ENCODE measurements at places on chromosomes 16 and 17.

GRCh38 chr17:72121164-72122009 lies 567 bp downstream of the SOX9 start:
- DNase-seq, result no peak

DNA sequence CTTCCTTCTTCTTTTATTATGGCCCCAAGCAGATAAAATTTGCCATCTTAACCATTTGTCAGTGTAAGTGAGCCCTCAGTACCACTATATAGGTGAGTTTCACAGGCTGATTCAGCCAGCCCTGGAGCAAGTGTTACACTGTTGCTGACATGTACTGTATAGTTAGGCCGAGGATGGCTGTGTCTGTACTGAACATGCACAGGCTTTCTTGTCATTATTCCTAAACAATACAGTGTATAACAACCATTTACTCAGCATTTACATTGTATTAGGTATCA lies 53.7 kb downstream of the AMFR start:
- DNase-seq, result no peak

DNA sequence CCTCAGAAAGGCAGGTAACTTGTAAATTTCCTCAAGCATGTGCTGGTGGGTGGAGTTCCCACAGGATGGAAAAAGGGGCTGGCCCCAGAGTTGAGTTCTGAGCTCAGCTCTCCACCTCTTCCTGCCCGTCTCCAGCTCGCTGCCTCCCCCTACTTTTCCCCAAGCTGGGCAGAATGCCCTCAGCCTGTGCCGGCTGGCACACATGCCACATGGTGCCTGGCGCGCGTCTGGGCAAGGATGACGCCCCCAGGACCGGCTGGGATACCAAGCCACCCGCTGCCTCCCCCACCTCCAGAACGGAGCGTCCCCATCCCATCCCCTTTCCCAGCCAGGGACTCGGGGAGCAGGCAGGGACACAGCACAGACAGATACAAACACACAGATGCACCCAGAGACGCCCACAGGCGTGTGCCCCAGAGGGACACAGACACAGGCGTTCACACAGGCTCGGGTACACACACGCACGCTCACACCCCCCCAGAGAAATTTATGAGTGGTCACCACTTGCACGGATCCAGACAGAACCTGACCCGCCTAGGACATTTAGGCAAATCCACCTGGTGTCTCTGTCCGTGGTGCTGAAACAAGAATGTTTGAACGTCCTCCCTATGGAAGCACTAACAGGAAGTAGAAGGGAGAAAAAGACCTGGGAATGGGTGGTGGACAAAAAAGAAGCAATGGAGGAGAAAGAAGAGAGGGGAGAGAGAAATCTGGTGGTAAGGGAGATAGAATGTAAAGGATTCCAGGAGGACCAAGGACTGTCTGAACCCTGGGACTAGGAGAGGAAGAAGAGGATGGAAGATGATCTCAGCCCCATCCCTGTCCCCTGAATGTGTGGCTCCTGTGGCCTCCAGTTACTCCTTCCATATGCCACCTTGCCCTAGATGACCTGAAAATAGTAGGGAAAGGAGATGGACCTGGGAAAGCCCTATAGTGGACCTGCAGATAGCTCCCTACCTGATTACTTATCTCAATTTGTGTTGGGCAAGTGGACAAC lies 15.5 kb downstream of the NEUROD2 start:
- DNase-seq, result peak; percentile 48

DNA sequence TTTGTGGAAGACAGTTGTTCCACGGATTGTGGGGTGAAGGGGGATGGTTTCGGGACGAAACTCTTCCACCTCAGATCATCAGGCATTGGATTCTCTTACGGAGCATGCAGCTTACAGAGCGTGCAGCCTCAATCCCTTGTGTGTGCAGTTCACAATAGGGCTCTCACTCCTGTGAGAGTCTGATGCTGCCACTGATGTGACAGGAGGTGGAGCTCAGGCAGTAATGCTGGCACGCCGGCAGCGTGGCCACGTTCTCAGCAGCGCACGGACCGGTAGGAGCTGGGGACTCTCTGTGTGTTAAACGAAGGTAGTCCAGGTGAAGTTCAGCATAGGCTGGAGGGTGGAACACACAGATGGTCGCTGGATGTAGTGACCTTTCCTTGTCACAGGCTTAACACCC lies 37.8 kb downstream of the SEC14L1 start:
- no peak for DNase-seq

GRCh38 chr17:75895370-75896155 lies 1.2 kb downstream of the TRIM65 start:
- peak; percentile 35 for DNase-seq

GRCh38 chr16:17350207-17350606 lies 120.6 kb downstream of the XYLT1 start:
- no peak for DNase-seq

- no peak for DNase-seq
Measured at GRCh38 chr17:41512546-41513167, 6.0 kb downstream of the KRT15 start.

DNA sequence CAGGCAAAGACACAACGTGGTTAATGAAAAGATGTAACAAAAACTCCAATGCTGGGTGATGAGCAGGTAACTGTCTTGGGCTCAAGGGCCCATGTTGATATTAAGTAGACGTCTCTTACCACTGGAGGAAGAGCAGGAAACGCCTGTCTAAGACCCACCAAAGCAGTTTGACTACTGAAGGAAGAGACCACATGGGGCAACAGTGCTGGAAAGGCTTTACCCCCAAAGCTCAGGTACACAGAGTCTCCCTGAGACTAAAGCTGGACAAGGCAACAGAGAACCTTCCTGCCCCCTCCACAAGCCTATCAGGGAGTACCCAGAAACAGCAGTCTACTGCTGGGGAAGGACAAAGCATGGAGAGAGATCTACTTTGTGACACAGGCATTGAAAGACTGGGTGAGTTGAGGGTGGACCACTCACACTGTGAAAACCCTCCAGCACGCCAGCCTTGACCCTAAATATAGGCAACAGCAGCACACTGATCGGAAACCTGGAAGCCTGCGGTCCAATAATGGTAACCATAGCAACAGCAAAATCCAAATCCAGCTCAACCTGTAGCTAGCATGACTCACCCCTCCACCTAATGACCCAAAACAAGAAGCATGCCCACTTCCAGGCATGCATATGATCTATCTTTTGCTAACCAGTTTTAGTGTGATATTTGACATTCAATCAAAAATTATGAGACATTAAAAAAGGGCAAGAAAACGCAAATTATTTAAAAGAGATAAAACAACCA lies 270.5 kb upstream of the SDK2 start:
- DNase-seq, result no peak

DNA sequence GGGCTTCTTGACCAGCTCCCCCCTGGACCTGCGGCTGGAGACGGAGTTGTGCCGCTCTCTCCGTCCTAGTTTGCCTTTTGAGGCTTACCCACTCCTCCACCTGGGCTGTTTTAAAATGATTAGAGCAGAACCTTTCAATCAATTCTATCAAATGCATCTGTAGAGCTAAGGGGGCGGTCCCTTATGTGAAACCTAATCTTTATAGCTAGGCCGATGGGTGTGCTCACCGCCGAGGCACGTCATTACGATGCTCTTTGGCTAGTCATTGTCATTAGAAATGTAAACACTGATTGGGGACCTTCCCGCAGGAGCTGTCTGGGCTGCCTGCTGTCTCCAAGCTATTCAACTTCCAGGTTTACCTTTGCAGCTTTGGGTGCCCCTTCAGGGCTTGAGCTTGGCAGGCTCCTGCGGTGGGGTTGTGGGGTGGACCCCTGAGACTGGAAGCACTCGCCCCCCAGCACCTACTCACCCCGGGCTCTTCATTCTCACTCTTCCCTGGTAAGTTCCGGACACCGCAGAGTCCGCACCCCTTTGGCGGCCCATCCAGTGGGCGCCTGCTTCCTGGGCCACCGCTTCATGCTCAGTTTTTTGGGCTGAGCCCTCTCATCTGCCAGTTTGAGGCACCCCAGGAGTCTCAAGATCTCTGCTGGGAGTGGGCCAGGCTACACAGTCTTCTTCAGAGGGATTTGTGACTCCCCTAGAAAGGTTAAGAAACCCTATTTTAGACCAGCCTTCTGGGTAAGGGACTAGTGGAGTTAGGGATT lies 20.9 kb upstream of the IL17C start:
- DNase-seq, result no peak

DNA sequence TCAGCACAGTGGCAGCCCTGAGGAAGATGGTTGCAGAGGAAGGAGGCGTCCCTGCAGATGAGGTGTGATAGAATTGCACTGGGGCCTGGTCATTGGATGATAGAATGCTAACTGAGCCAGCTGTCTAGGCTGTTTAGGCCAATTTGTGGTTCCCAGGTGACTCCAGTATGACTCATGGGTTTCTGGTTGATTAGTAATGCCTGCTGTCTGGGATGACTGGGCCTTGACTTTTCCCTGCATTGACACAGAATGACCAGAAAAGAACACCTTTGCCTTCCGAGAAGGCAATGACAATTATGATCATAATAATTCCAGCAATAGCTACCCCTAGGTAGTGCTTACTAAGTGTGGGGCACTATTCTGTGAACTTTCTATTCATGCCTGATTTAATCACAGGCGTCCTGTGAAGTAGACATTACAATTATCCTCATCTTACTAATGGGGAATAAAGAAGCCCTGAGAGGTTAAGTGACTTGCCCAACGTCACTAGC lies 31.5 kb downstream of the USP43 start:
- DNase-seq, result no peak

GRCh38 chr17:71959154-71959553 lies 161.7 kb upstream of the SOX9 start:
- DNase-seq, result peak; percentile 51

GRCh38 chr16:71493213-71493612 lies 4.1 kb upstream of the ZNF19 start:
- no peak for DNase-seq

DNA sequence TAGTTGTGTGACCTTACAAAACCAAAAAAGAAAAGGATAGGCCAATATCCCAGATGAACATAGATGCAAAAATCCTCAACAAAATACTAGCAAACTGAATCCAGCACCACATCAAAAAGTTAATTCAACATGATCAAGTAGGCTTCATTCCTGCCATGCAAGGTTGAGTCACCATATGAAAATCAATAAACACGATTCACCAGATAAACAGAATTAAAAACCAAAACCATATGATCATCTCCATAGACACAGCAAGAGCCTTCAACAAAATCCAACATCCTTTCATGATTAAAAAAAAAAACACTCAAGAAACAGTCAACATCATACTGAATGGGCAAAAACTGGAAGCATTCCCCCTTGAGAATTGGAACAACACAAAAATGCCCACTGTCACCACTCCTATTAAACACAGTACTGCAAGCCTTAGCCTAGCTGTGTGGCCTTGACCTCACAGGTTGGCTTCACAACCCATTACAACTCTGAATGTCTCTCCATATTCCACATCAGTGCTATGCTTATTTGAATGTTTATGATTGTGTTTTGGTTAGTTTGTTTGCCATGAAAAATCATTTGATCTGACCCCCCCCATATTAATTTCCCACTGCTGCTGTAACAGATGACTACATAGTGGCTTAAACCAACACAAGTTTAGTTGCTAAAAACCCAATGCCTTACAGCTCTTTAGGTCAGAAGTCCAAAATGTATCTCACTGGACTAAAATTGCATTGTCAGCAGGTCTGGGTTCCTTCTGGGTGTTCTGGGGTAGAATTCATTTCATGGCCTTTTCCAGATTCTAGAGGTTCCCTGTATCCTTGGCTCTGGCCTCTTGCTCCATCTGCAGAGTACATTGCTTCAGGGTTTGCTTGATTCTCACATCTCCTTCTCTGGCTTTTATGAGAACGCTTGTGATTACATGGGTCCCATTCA lies 257.1 kb upstream of the DYNLRB2 start:
- no peak for DNase-seq

- DNase-seq, result no peak
Measured at GRCh38 chr16:57993438-57993837, 7.0 kb downstream of the ZNF319 start.

DNA sequence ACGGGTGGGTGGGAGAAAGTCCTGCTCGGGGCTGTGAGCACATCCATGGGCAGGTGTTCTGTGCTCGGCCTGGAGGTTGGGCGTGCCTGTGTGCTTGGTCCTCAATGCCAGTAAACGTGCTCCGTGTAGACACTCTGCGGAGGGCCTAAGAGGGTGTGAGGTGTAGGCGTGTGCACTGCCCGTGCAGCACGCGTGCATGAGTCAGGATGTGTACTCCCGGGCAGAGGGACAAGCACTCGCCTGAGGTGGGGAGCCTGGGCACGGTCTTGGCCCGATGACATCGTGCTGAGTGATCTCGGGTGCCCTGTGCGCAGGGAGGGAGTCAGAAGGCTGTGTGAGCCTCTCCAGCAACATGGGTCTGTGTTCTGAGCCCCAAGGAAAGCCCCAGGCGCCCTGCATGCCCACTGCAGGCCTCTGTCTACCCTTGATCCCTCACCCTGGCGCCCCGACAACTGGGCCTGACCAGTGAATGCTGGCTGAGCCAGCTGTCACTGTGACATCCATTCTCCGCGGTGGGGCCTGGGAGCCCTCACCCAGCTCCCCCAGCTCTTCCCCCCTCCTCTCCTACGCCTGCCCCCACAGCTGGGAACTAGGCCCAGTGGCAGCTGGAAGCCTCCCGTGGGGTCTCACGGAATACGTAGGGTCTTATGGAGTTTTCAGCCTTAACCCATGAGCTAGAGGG lies 23.5 kb upstream of the NXPH3 start:
- no peak for DNase-seq

DNA sequence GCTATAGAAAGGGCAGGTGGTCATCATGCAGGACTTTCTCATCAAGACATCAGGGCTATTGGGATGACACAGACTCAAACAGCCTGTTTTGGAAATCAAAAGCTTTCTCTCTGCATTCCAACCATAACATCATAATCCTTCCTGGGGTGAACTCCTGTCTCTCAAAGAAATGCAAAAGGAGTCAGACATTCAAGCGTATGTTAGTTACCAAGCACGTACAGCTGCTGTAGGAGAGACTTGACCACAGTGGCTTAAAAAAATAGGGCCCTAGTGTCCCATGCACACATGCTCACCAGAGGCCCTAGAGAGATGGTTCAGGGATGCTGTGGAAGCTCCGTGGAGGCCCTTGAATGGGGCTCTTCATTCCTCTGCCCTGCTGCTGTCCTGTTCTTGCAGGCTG lies 24.6 kb upstream of the FOXF1 start:
- no peak for DNase-seq

GRCh38 chr17:80457236-80457856 lies 19.1 kb downstream of the NPTX1 start:
- DNase-seq, result no peak

DNA sequence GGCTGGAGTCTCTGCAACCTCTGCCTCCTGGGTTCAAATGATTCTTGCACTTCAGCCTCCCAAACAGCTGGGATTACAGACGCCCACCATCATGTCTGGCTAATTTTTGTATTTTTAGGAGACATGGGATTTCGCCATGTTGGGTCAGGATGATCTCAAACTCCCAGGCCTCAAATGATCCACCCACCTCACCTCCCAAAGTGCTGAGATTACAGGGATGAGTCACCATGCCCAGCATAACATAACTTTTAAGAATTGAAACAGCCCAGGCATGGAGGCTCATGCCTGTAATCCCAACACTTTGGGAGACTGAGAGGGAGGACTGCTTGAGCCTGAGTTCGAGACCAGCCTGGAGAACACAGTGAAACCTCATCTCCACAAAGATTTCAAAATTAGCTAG lies 2.5 kb downstream of the RSL1D1 start:
- DNase-seq, result no peak

Data from NAMALWA (cell line).